NCI-H2171 treated with DMSO at 0.1 percent for 48 hours (cell line): ENCODE measurements at places on chromosomes 3 and 15.

- no peak for DNase-seq
Observed at GRCh38 chr3:90091549-90091948, 984.1 kb downstream of the EPHA3 start.

DNA sequence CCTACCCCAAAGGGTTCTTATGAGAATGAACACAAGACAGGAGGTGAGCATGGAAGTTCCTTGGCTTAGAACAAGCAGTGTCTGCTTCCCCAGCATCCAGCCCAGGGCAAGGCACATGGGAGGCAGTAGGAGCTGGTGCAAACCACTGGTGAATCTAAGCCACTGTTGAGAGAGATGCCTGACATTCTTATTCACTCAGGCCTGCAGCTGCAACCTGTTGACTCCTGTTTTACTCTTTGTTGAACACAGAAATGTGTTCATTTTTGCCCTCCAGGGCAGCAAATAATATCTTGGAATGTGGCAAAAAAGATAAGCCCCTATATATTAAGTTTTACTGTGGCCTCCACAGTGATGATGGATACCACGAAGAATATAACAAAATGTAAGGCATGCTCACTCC is 8.9 kb upstream of the PAK6 start:
- DNase-seq = no peak

GRCh38 chr3:113174304-113174703 is 37.1 kb upstream of the BOC start:
- DNase-seq = no peak

DNA sequence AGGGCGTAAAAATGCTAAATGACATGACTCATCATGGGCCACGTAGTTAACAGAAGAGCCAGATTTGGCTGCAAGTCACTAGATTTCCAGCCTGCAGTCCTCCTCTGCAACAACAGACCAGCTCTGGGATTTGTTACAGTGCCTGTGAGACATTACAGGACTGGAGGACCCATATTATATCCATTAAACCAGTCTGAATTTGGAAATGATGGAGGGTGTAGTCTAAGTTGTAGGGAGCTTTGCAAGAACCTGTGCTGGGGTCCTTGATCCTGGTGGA is 10.8 kb downstream of the ZNF774 start:
- no peak for DNase-seq

DNA sequence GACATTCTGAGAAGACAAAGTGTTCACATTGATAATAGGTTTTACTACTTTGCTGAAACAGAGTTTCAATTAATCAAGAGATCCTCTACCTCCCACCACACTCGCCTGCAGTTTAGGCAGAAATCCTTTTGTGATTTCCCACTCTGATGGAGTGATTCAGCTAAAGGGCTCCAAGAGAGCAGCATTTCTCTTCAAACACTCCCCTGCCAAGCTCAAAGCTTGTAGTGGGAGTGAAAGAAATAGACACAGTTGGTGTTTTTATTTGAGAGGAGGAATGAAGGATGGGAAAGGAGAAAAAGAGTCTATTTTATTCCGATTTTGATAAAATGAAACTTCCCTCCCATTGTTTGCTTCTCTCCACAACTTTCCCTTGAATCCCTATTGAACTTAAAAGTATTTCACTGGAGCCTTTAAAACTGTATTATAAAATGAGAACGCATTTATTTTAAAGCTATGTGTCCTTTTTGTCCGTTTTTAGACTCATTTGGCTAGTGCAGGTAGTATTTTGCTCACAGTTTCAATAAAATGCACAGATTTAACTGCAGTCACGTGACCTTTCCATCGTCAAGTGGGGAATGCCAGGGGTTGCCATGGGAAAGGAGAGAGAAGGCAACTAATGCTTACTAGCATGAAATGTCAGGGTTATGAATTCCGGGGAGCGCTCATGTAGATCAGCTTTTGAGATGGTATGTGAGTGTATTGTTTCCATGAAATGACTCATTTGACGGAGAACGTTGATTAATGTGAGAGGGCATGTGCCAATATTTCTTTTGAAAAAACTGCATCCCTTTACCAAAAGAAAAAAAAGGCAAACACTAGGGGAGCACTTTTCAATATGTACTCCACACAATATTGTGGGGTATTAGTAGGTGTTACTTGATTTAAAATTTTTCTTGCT is 7.7 kb upstream of the OSBPL11 start:
- DNase-seq = peak; percentile 27

DNA sequence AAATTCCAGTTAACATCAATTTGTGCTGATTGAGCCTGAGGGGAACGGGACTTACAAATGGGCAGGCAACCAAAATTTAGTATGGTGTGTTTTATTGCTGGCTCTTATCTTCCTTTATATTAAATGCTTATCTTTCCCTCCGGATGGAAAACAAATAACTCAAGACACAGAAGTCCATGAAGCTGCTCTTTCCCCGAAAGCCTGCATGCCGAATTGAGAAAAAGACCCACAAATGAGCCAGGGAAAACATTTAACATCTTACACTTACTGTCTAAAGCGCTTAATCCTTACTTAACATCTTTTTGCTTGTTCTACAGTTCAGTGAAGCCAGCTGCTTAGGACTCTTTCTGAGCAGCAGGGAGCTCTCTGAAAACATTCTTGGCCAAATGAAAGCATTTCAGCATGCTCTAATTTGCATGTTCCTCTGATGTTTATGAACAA is 49.5 kb downstream of the HEG1 start:
- DNase-seq = no peak

GRCh38 chr3:160869825-160870224 is 113.8 kb downstream of the PPM1L start:
- DNase-seq = peak; percentile 95

DNA sequence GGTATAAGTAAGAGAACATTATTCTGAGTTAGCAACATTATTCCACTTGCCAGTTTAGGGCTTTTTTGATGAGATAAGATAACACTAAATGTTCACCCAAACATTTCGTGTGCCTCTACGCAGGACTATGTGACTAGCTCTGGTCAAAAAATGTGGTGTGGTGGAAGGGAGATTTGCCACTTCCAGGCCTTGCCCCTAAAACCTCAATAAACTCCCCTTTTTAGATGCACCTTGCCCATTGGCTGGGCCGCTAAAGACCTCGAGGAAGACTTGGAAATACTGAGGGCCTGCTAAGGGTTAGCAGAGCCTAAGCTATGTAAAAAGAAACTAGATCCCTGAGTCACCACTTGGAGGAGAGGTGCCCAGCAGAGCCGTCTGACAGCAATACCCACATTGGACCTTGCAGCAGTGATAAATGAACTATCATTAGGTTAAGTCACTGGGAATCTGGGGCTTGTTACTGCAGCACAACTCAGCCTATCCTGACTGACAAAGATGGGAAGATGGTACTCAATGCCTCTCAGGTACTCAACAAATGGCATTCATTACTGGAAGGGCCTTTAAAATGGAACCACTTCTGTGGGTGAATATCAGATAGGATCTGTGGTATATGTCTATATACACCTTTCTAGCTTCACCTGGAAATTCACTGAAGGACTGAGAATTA is 331.5 kb upstream of the TLE3 start:
- no peak for DNase-seq

DNA sequence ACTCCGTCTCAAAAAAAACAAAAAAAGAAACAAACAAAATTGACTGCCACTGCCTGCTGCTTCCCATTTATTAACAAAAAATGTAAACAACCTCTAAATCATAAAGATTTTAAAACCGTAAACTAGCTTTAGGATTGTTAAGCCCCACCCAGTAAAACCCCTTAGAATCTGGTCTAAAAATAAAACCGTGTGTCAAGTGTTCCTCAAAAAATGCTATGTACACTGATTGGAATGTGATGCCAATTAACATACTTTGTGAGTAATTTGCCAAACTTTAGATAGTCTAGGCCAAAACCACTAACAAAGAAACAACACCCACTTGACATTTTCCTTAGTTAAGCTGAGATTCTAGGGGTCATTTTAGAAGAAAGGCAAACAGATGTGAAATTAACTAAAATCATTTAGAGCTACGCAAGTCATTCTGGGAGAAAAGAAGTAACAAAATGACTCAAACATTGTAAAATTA is 5.3 kb downstream of the RAF1 start:
- no peak for DNase-seq

DNA sequence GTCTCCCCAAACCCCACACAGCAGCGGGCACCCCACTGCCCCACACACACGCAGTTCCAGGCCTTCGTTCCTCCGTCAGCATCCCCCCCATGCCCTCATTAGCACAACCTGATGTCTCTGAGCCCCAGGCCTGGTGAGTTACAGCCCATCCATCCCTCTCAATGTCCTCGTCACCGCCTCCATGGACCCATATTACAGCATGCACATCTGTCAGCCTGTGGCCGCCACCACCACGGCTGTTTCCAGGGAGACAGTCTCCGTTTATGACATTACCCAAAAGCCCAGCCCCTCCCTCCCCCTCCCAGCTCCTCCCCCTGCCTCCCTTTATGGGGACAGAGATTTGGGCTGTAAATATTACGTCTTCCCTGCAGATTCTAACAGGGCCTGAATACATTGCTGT is 143.1 kb upstream of the LINGO1 start:
- no peak for DNase-seq

DNA sequence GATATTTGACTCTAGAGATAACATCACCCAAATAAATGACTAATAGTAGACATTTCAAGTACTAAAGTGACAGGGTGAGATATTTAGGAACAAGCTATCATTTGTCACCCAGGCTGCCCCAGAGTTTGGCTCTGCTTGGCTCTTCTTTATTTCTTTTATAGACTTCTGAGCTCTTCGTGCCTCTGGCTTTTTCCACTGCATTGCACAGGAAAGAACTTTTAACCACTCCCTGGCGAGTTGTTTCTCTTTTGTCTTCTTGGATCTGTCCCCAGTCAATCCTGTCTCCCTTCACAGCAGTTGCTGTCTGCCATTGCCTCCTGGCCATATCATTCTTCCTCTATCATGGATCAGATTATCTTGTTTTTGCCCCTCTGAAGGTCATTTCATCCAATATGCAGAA is 339.2 kb upstream of the DCBLD2 start:
- DNase-seq = no peak

DNA sequence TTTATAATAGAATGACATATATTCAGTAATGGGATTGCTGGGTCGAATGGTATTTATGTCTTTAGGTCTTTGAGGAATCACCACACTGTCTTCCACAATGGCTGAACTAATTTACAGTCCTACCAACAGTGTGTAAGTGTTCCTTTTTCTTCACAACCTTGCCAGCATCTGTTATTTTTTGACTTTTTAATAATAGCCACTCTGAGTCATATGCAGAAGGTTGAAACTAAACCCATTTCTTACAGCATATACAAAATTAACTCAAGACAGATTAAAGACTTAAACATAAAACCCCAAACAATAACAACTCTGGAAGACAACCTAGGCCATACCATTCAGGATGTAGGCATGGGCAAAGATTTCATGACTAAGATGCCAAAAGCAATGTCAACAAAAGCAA is 671.4 kb downstream of the AGBL1 start:
- no peak for DNase-seq

- peak; percentile 9 for DNase-seq
Observed at GRCh38 chr3:165854696-165855095, 17.5 kb upstream of the BCHE start.

DNA sequence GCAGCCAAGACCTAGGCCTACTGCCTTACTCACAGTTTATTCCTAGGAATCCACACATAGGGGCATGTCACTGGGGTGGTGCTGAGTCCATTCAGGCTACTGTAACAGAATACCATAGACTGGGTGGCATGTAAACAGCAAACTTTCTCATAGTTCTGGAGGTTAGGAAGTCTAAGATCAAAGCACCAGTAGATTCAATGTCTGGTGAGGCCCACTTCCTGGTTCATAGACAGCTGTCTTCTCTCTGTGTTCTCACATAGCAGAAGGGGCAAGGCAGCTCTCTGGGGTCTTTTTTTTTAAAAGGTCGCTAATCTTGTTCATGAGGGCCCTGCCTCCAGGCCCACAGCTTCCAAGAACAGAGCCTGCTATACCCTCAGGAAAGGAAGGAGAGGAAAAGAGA is 113.9 kb upstream of the MANF start:
- DNase-seq = peak; percentile 25
